HEK293T (cell line): ENCODE measurements at places on chromosomes 4 and X.

GRCh38 chrX:15143825-15144121 lies 126.1 kb downstream of the ASB9 start:
- DNase-seq, result no peak

GRCh38 chr4:39036172-39036571 lies 4.0 kb upstream of the TMEM156 start:
- no peak for DNase-seq

- no peak for DNase-seq
These were observed 509.6 kb upstream of the DIPK2B start for GRCh38 chrX:45710081-45710801.

- no peak for DNase-seq
These were observed 255.3 kb upstream of the PRKX start for GRCh38 chrX:3968749-3969148.

DNA sequence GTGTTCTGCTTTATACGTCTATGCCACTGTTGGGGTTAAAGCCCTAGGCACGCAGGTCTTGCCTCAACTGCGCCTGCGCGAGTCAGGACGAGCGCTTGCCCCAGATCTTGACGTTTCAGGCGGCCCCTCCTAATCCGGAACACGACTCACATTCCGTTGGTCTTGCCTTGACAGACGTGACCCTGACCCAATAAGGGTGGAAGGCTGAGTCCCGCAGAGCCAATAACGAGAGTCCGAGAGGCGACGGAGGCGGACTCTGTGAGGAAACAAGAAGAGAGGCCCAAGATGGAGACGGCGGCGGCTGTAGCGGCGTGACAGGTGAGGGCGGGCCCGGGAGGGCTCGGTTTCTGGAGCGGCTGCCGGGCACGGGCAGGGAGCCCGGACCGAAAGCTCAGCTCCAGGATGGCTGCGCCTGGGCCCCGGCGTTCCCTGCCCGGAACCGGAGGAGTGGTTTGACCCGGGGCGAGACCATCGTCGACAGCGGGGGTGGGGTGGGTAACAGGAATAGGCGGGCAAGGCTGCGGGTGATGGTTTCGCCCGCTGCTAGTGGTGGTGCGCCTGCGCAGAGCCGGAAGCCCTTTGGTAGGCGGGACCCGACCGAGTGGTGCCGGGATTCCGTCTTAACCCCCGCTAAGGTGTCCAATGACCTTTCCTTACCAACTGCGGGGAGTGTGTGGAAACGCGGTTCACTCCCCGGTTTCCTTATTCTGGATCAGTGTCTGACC lies at the start of gene ARAF:
ARAF (plus strand) TSS at position 272 of the 725 bp plus-strand sequence. CDS start 1,763 bp downstream, outside the sequence.
- DNase-seq, result peak; percentile 92

- no peak for DNase-seq
These were observed 28.1 kb upstream of the RASL11B start for GRCh38 chr4:52833941-52834525.

DNA sequence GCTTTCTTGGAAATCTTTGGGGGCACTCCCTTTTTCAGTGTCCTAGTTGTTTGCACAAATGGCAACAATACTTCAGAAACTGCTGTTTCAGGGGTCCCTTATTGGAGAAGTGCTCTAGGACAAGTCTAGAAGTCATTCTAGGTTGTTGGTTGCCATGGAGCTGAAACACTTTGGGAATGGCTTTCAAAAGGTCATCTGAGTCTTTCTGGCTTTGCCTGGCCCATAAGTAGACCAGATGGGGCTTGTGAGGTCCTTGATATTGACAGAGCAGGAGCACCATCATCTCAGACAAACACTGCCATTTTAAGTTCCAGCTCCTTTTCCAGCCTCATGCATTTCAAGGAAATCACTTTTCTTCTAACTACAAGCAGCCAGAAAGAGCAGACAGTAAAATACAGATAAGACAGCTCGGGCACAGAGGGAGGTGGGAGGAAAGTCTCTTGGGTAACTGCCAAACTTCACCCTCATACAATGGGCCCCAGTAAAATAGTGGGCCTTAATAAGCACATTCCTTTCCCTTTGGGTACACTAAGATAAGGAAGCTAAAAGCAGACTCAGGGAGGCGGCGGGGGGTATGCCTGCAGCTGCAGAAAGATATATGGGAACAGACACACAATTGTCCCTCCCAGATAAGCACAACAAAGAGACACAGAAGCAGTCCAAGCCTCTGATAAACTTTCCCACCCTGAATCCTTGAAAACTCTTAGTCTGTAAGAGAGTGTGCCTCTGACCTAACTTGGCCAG lies 8.5 kb upstream of the NXF3 start:
- no peak for DNase-seq

- DNase-seq, result peak; percentile 41
These were observed 104.0 kb downstream of the PHEX start for GRCh38 chrX:22135994-22136684.

DNA sequence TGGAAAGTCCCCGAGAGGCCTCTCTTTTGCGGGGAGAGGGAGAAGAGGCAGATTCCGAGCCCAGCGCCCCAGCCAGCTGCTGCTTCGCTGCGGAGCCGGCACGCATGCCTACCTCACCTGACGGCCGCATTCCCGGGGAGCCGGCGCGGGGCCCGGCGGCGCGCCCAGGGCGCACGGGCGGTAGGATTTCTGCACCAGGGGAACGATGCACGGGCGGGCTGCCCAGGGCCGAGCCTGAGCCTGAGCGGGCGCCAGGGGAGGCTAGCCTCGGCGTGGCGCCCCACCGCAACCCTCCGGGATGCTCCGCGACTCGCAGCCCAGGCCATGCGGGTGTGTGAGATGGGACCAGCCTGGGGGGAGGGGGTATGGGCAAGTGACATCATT lies 81.3 kb upstream of the SCML1 start:
- no peak for DNase-seq

DNA sequence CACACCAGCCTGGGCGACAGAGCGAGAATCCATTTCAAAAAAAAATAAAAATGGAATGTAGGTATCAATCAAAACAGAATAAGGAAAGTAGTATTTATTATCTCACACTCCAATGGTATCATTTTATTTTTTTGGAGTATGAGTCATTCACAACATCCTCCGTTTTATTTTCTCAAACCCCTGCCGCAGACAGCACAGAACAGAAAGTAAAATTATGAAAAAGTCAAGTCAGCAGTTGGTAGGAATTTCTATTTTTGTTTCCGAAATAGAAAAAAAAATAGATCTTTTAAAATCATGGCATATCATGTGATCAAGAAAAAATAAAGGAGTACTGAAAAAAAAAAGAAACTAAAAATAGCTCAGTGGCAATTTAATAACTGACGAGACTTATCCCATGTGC lies 490.7 kb upstream of the TENM3 start:
- no peak for DNase-seq

DNA sequence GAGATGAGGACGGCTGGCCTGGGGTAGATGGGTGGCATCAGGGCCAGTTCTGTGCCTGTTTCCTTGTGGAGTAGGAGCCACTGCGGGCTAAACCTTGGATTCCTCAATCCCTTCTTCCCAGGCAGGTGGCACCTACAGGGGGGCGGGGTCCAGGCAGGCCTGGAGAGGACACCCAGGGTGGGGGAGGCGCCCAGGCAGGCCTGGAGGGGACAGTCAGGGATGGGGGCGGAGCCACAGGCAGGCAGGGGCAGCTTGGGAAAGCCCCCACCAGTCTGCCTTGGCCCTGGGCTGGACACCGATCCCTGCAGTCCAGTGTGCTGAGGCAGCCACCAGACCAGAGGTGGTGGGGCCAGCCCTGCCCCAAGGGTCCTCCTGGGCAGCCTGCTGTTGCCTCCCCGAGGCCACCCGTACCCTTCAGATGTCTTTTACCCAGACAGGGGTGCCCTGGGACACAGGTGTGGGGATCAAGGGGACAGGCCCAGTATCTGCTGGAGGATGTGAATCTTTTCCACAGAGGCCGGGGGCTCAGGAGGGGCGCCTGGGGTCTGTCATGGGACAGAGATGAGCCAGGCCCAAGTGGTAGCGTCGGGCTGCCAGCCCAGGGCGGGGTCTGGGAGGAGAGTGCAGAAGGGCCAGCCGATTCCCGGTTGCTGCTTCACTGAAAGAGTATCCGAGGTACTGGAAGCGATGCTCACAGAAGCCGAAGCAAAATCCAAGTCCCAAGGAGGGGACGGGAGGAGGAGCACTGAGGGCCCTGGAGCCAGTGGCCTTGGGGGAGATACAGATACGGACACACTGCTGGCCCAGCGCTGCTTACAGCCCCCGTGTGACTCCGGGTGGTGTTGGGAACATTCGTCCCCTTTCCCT lies 34.5 kb downstream of the LRPAP1 start:
- DNase-seq, result no peak

GRCh38 chr4:184400375-184400870 lies 73.9 kb downstream of the IRF2 start:
- DNase-seq, result no peak

- DNase-seq, result no peak
These were observed 113.1 kb upstream of the INPP4B start for GRCh38 chr4:142959173-142959572.

- no peak for DNase-seq
These were observed 47.0 kb downstream of the ANXA10 start for GRCh38 chr4:168139336-168139735.

DNA sequence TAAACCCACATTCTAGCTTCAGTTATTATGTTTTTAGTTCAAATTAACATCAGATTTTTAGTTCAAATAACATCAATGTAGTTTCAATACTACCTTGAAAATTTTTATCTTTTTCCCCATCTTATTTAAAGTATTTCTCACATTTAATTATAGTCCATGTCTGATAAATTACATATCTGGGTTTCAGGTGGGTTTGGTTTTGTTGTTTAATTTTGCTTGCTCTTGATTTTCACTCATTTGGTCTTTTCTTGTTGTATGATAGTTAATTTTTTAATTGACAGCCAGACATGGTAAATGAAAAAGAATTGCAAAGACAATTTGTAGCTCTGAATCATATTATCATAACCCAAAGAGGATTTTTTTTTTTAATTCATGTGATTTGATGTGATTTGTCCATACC lies 41.9 kb downstream of the GYG2 start:
- DNase-seq, result no peak

DNA sequence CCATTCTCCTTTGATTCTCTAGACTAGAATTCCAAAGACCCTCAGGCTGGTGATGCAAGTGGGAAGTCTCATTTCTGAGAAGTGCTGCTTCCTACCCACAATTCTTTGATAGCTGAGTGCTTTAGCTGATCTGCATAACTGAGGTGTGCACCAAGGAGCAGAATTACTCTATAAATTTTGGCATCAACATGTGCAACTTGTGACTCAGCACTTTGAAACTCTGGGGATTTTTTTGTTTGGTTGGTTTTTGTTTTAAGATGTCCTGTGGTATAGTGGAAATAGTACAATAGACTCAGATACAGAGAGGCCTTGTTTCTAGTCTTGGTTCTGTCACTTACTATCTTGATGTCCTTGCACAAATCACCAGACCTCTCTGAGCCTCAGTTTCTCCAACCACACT lies 148.4 kb downstream of the AR start:
- DNase-seq, result no peak
